ENCODE measurements at places on chromosomes 7 and 10.

DNA sequence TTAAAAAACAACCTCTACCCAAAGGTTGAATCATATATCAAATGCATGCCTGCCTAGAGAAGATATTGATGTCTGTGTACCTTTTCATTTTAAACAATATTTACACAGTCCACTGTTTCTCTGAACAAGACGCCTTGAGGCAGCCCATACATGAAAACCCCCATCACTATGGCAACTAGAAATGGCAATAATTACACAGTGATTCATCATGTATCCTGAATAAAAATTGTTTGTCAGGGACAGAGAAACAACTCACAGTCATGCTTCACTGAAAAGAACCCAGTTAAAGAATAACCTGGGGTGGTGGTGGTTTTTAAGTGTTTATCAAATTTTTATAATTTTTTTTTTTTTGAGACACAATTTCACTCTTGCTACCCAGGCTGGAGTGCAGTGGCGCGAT lies 19.7 kb downstream of the DNAJC12 start:
- DNase-seq = peak; percentile 93

- DNase-seq = no peak
Measured at GRCh38 chr10:119210633-119211032, 3.3 kb downstream of the GRK5 start.

- no peak for DNase-seq
Measured at GRCh38 chr10:124614003-124614659, 130.0 kb downstream of the FAM53B start.

- no peak for DNase-seq
Measured at GRCh38 chr10:15836807-15837206, 23.5 kb downstream of the MINDY3 start.

- no peak for DNase-seq
Measured at GRCh38 chr7:155449008-155449868, 8.7 kb upstream of the EN2 start.

GRCh38 chr10:90180886-90181691 lies 479.7 kb downstream of the KIF20B start:
- no peak for DNase-seq

- DNase-seq = no peak
Measured at GRCh38 chr7:43538404-43538771, 44.5 kb upstream of the STK17A start.

- no peak for DNase-seq
Measured at GRCh38 chr10:27439101-27439500, 65.0 kb upstream of the RAB18 start.

- DNase-seq = no peak
Measured at GRCh38 chr7:128860158-128861073, 2.2 kb upstream of the ATP6V1F start.

GRCh38 chr10:91569522-91569921 lies 63.3 kb downstream of the PPP1R3C start:
- DNase-seq = no peak

DNA sequence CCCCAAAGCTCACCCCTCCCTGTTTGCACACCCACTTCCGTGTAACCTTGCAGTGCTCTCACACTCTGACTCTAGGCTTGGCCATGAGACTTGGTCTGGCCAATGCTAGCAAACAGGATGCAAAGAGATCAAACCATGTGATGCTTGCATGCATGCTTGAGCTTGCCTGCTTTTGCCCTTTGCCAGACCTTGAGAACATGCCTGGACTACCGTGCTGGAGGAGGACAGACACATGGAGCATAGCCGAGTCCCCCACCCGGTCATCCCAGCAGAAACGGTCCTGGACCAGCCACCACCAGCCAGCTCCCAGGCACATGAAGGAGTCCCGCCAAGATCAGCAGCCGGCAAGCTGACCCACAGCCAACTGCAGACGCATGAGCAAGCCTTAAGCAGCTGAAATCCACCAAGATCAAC lies 23.4 kb downstream of the PYROXD2 start:
- DNase-seq = no peak

DNA sequence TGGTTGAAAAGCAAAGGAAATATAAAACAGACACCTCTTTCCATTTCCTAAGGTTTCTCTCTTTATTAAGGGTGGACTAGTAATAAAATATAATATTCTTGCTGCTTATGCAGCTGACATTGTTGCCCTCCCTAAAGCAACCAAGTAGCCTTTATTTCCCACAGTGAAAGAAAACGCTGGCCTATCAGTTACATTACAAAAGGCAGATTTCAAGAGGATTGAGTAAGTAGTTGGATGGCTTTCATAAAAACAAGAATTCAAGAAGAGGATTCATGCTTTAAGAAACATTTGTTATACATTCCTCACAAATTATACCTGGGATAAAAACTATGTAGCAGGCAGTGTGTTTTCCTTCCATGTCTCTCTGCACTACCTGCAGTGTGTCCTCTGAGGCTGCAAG lies 154.4 kb upstream of the LANCL2 start:
- no peak for DNase-seq

DNA sequence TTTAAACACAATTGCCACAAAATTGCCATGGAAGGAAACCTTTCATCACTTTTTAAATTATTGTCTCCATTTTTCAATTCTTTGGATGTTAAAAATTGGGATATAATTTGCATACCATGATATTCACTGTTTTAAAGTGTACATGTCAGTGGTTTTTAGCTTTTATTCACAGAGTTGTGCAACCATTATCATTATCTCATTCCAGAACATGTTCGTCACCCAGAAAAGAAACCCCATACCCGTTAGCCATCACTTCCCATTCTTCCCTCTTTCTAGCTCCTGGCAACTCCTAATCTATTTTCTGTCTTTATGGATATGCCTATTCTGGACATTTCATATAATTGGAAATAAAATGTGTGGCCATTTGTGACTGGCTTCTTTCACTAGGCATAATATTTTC lies 260.3 kb upstream of the FERD3L start:
- no peak for DNase-seq

- peak; percentile 48 for DNase-seq
Measured at GRCh38 chr7:21011153-21011552, 224.5 kb upstream of the SP8 start.

GRCh38 chr7:54712820-54713219 lies 46.2 kb downstream of the SEC61G start:
- DNase-seq = no peak
